ENCODE measurements at places on chromosomes 5 and 9.
A peak's percentile ranks its signal among the peaks of the same experiment; 100 is the strongest.

DNA sequence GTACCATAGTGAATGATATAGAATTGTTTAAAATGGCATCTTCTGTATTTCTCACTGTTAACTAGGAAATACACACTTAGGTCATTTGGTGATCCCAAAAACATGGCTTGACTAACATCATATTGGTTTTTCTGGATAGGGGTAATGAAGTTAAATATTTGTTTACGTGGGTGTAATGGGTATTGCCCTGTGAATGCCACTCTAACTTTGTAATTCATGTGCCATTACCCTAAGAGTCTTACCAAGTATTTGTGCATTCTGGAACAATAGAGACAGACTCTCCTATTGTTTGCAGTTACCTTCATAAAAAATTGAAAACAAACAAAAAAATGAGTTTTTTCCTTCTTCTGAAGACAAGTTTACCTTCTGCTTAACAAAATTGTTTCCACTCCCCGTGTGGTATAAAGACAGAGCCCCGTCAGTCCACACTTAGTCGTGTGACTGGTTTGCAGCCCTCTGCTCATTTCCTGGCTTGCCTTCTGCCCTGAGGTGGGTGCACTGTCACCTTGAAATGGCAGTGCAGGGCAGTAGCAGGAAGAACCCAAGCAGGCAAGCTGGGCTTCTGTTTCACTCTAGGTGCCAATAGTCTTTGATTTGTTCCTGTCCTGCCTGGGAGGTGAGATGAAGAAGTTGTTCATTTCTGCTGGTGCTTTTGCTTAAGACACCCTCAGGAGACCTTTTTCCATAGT, 9.6 kb upstream of the CATSPER3 start:
- no peak for DNase-seq

DNA sequence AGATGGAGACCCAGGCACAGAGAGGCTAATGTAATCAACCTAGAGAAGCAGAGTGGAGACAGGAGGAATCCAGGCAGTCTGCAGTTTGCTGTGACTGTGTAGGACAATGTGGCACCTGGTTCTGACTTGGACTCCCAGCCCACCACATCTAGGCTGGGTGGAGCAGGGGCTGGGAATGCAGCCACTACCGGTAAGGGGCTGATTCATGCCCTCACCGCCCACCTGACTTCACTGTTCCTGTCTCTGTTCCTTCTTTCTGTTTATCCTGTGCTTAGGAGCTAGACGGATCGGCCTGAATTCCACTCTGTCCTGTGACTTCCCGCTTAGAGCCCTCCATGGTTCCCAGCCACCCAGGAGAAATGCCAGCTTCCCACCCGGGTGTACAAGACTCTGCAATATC, 2.6 kb downstream of the PDLIM4 start:
- no peak for DNase-seq

GRCh38 chr5:67815455-67816391, 399.8 kb upstream of the PIK3R1 start:
- DNase-seq = peak; percentile 81

DNA sequence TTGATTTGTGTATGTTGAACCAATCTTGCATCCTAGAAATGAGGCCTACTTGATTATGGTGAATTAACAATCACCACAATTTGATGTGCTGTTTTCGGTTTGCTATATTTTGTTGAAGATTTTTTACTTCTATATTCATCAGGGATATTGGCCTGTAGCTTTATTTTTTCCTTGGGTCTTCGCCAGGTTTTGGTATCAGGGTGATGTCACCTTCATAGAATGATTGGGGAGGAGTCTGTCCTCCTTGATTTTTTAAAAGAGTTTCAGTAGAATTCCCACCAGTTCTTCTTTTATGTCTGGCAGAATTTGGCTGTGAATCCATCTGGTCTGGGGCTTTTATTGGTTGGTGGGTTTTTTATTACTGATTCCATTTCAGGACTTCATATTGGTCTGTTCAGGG, 115.2 kb downstream of the CPLANE1 start:
- DNase-seq = no peak

- no peak for DNase-seq
Observed at GRCh38 chr5:161483721-161484120, 62.8 kb downstream of the GABRB2 start.

GRCh38 chr9:2291980-2292704, 277.0 kb downstream of the SMARCA2 start:
- DNase-seq = no peak

- DNase-seq = no peak
Observed at GRCh38 chr5:86977190-86977589, 290.5 kb upstream of the RASA1 start.

All from HepG2 (cell line).